ENCODE measurements at places on chromosomes 7 and 10.

GRCh38 chr10:43264344-43264964 lies 2.4 kb downstream of the RASGEF1A start:
- no peak for DNase-seq

DNA sequence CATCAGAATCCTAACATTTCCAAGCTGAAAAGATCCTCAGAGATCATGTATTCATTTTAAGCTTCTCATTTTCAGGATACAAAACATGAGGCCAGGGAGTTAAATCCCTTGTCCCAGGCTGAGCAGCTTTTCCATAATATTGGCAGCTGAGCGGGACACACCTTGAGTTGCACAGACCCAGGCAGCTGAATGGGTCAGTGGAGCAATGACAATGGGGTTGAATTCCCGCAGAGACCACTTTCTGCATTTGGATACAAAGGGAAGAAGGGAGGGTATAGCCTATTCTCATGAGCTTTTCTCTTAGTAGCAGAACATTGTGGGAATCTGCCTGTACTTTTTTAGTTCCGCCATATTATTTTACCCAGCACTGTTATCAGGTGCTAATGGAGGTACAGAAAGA lies 49.5 kb downstream of the PRR15 start:
- no peak for DNase-seq

DNA sequence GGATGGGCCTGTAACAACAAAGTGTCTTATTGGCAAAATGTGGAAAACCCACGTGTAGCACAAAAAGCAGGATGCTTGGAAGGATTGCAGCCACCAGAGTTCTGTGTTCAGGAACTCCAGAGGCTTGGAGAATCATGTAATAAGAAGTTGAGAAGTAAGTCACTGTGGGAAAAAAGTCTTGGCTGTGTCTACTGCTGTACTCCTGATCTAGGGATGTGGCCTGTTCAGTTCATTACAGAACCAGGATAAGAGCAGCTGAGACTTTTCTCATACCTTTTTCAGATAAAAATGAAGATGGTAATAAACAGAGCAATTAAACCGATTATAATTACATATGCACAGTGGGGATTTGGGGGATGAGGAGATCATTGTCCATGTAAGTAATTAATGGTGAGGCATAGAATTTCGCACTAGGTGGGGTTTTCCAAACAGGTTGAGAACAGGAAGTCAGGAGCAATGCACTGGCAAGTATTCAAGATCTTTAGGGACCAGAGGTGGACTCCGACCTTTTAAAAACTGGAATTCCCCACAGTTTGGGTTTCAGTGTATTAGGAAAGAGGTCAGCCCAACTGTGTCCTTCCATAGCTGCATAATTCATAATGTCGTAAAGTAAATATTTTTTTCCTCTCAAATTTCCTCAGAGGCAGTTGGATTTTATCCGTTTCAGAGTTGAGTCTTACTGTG lies 281.7 kb downstream of the FRMD4A start:
- no peak for DNase-seq

GRCh38 chr10:114508376-114508775 lies 104.1 kb upstream of the AFAP1L2 start:
- DNase-seq = no peak

- DNase-seq = no peak
These were observed 20.3 kb downstream of the SBDS start for GRCh38 chr7:66974986-66975590.

GRCh38 chr7:141999058-141999623 lies 3.5 kb downstream of the MGAM start:
- DNase-seq = no peak

GRCh38 chr10:70169649-70170364 lies 507 bp downstream of the SAR1A start:
- DNase-seq = no peak

GRCh38 chr7:99143521-99143852 lies 421 bp downstream of the SMURF1 start:
- no peak for DNase-seq

GRCh38 chr10:91907033-91907594 lies 2.2 kb downstream of the FGFBP3 start:
- DNase-seq = no peak

- DNase-seq = no peak
These were observed 24.7 kb downstream of the PDGFA start for GRCh38 chr7:494906-495305.

GRCh38 chr10:12221323-12222298 lies 25.6 kb downstream of the CDC123 start:
- no peak for DNase-seq

DNA sequence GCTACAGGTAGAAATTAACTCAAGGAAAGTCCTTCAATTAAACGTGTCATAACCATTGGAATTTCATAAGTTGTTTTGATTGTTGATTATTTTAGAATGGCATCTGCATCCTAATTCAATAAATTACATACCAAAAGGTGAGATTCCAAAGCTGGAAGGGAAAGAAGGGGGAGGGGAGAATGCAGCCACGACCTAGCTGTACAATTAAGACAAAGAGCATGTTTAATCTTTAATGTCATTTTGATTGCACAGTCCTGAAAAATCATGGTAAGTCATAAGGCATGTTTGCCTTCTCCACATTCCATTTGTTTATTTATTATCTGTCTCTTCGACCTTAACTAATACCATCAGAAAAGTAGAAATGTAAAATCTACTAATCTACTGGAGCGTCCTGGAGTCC lies 358.1 kb downstream of the FRMD4A start:
- no peak for DNase-seq

DNA sequence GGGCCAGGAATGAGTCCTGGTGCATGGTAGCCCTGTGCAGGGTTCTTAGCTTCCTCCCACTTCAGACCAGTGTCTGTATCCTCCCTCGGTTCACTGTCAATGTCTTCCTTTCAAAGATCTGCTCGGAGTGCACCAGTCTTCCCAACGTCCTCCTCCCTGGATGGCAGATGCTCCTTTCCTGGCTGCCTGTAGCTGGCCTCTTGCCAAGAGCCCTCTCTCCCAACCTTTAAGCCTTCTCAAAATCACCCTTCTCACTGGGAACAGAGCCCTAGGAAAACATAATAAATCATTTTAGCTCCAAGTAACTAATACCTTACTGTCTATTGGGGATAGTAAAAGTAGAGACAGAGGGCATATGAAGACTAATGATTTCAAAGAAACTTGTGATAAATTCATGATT lies 490.6 kb downstream of the CCSER2 start:
- DNase-seq = no peak

DNA sequence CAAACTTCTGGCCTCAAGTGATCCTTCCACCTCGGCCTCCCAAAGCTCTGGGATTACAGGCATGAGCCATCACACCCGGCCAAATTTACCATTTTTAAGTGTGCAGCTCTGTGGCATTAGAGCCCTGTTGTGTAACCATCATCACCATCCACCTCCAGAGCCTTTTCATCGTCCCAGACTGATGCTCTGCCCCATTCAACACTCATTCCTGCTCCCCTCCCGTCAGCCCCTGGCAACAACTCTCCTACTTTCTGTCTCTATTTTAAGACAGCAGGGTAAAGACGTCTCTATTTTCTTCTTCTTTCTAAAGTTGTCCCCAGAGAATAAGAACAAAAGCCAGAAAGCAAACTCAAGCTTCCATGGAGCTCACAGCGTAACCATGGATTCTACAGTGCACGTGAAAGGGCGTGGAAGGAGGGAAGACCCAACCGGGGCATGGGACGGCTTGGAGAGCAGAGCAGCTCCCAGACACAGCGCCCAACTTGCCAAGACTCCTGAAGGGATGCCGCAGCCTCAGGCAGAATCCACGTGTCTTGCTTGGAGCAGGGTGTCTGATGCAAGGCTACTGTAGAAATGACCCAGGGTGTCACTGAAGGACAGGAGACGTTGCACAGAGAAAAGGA lies 42.7 kb upstream of the PITRM1 start:
- DNase-seq = no peak

- no peak for DNase-seq
These were observed 58.6 kb downstream of the JMJD1C start for GRCh38 chr10:63407136-63407662.

- no peak for DNase-seq
These were observed 66.5 kb downstream of the ZNF277 start for GRCh38 chr7:112272921-112273561.

DNA sequence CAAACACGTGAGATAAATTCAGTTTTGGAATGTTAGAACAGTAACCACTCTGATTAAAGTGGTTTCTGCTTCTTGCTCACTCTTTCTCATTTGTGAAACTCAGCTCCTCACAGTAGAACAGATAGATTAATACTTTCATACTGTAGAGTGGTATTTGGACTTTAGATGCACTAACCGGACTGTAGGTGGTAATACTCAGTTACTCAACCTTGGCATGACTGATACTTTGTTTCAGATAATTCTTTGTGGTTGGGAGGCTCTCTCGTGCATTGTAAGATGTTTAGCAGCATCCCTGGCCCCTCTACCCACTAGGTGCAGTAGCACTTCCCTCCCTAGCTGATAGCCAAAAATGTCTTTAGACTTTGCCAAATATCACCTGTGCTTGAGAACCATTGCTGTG lies 37.6 kb downstream of the MCU start:
- DNase-seq = no peak

DNA sequence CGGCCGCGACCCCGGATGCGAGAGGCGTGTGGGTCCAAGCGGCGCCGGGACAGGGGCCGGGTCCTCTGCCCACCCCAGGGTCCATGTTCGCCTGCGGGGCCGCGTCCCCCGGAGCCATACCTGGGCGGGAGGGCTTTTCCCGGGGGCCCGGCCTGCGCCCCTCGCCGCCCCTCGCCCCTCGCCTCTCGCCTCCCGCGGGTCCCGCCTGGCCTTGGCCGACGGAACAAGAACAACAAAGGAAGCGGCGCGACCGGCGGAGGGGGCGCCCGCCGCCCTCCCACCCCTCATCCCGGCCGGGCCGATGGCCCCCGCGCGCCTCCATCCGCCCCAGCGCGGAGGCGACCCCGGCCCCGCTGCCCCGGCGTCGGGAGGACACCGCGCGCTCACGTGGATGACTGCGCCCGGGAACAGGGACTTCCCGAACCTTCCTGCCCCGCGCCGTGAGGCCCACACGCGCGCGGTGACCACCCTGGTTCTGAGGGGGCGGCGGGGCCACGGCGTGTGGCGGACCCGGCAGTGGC lies 348.2 kb downstream of the DNAJB6 start:
- DNase-seq = no peak

- DNase-seq = no peak
These were observed 167.8 kb downstream of the BAMBI start for GRCh38 chr10:28845009-28845682.

DNA sequence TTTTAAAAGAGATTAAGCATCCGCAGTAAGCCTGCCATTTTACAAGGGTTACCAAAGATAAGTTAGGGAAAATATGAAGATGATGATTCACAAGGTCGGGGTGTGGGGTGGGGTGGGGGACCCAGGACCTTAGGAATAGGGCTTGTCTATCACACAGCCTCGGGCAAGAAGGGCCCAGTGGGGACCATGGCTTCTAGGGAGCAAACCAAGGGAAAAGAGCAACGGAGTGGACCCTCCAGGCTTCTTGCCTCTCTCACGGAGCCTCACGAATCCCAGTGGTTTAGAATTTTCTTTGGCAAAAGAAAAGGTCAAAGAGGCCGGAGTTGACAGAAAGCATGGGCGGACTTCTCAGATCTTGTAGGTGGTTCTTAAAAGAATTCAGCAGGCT lies 1.3 kb downstream of the PRKCQ start:
- no peak for DNase-seq

- DNase-seq = no peak
These were observed 28.9 kb upstream of the CREB3L2 start for GRCh38 chr7:138030679-138031351.

- DNase-seq = no peak
These were observed 47.8 kb downstream of the NRCAM start for GRCh38 chr7:108408296-108408991.

GRCh38 chr7:102973096-102973802 lies 60.4 kb downstream of the LRRC17 start:
- DNase-seq = no peak

GRCh38 chr10:8073691-8074416 lies 19.4 kb downstream of the GATA3 start:
- DNase-seq = no peak

GRCh38 chr7:118169146-118169545 lies 14.8 kb upstream of the LSM8 start:
- no peak for DNase-seq

- no peak for DNase-seq
These were observed 14.5 kb downstream of the VWC2 start for GRCh38 chr7:49787980-49788379.

DNA sequence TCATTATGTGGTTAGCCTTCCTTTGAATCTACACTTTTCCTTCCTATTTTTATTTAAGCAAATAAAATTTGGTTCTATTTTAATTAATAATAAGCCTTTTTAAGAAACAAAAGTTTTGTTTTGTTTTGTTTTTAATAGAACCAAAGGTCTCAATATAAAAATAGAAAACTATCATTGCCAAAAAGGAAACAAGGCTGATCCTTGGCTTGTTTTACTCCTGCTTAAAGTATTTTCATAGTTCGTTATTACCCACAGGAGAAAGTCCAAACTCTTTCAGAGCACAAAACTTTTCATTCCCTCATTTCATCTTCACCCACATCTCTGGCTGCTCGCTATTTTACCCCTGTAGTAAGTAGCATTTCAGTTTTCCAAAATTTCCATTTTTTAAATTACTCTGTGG lies 374.8 kb downstream of the SEMA3D start:
- no peak for DNase-seq

GRCh38 chr10:4498711-4499251 lies 327.2 kb upstream of the AKR1E2 start:
- no peak for DNase-seq

DNA sequence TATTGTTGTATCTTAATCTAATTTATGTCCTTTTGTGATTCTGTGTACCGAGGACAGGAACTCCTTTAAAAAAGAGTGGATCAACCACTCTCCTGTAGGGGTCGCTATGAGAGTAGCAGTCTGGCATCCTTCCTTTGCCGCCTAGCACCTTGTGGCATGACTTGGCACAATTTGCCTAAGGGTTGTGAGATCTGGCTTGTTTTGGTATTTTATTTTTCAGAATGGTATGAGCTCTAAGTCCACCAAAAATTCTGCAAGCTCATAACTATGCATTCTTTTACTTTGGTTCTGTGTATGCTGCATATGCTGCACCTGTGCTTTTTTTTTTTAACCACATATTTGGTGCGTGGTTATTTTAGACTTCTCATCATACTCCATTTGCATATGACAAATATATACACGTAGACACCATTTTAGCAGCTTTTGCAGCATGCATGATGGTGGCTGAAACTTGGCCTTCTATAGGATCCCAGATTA lies 112.8 kb downstream of the CDK14 start:
- DNase-seq = no peak

GRCh38 chr7:130996205-130996832 lies 262.3 kb upstream of the KLF14 start:
- no peak for DNase-seq

DNA sequence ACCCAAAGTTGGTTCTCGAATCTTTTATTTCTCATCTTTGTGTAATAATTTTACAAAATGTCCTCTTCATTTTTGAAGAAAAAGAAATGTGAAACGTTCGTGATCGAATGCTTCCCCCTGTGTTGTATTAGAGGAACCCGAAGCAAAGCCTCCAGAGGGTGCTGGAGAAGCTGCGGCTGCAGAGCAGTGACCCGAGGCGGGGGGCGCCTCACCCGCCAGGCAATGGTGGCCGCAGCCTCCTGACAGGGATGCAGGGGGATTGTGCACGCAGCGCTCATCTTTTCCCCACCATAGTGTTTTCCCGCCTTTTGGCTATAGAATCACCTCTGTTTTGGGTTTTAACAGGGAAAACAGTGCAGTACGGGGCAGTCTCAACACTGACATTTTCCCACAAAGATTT lies 307.5 kb upstream of the ANKRD30A start:
- no peak for DNase-seq

Measured in stimulated activated CD8-positive, alpha-beta memory T cell treated with anti-CD3 and anti-CD28 coated beads, Interleukin-15, amount 100 ng/mL, for 1 hour (primary cell).